ENCODE measurements at places on chromosomes 2 and 18. TPM values are rescaled to one million over a fixed set of nuclear protein-coding genes. Genes with fewer than 3 reads are reported as not detected.

Gene SP9
- total RNA-seq, result not detected

Gene KCNJ3
- 6.1 TPM for total RNA-seq

Gene SLC30A3
- 2.2 TPM for total RNA-seq

Gene DHX57
- total RNA-seq, result 22.2 TPM

Gene CTNNA2
- 2.3 TPM for total RNA-seq

Gene OTOS
- total RNA-seq, result not detected

Gene KLHL30
- 8.3 TPM for total RNA-seq

Gene CCL20
- 1.3 TPM for total RNA-seq

Gene TRIM43
- total RNA-seq, result 0.18 TPM

Gene GALNT3
- 13.4 TPM for total RNA-seq

Gene LRP1B
- total RNA-seq, result 2.1 TPM

Gene SLC9A2
- 5.7 TPM for total RNA-seq

Gene PSMG2
- 46.5 TPM for total RNA-seq

Gene IL37
- total RNA-seq, result not detected

Gene FNDC4
- 6.8 TPM for total RNA-seq

Gene LRRTM1
- total RNA-seq, result 9.9 TPM

All from metanephros (tissue), 2 donors.